Activated CD8-positive, alpha-beta memory T cell treated with anti-CD3 and anti-CD28 coated beads for 1 hour (primary cell): ENCODE measurements at places on chromosomes 12 and 14.

DNA sequence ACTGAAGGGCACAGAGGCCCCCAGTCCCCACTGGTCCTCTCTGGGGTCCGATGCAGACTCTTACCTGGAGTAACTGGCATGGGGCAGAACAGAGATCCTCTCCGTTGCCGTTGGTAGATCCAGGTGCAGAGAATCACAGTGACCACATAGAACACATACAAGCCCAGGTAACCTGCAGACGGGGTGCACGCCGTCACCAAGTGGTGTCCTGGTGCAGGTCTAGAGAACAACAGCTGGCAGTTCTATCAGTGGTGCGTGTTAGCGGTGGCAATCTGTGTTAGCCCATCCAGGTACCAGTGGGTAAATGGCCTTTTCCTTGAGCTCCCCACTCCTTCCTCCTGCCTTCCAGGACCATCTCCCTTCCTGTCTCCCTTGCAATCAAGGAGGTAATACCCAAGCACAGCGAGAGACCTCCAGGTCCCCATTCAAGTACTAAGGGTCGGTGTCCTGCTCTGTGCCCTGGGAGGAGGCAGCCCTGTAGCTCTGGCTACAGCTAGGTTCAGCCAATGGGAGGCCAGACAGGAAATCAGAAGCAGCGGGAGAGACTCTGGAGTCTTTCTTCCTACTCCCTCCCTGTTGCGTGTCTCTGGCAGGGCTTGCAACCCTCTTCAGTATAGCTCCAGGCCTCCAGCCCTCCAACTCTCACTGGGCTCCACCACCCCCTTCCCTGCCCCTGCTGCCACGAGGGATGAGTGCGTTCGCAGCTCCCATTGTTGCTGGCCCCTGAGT lies 15.8 kb downstream of the SLC8B1 start:
- DNase-seq: no peak

GRCh38 chr12:106205208-106206069 lies 42.4 kb downstream of the CKAP4 start:
- no peak for DNase-seq

- DNase-seq: no peak
These were observed 538 bp upstream of the TIGAR start for GRCh38 chr12:4320497-4320852.

- no peak for DNase-seq
These were observed 220.3 kb downstream of the KLHL28 start for GRCh38 chr14:44741431-44741830.

DNA sequence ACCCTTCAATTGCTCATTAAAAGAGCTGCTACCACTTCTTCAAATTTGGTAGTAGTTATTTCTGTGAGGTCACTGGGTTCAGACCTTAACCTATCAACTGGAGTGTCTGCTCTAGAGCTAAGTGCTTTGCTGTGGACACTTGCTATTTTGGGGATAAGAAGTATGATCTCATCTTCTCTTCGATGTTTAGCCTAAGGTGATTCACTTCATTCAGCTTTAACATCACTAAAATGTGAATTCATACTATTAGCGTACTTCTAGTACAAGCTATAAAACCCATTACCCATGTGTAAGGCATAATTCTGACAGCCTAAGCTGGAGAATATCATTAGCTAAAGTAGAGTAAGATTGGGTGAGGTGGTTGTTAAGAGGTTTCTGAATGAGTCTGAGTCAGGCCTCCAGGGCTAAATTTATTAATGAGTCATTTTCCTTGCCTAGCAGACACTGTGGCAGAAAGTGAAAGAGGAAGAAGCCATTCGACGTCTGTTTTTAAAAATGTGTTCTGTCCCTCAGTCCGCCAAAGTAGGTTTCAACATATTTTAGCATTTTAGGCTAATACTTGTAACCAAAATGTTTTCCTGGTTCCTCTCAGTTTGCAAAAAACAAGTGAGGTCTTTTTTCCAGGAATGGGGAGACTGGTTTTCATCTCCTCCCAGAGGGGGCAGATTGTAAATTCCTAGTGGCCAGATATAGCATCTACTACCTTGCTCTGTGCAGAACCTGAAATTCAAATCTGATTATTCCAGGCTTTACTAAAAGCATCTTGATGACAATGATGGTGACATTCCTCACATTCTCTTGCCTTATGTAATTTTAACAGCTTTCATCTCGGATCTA lies 103.6 kb downstream of the SSPN start:
- DNase-seq: no peak
